Hematopoietic multipotent progenitor cell treated with erythropoietin and hydrocortisone succinate and interleukin-3 and kit ligand, for 4 days (in vitro differentiated cells): ENCODE measurements at places on chromosomes 1 and 21.

DNA sequence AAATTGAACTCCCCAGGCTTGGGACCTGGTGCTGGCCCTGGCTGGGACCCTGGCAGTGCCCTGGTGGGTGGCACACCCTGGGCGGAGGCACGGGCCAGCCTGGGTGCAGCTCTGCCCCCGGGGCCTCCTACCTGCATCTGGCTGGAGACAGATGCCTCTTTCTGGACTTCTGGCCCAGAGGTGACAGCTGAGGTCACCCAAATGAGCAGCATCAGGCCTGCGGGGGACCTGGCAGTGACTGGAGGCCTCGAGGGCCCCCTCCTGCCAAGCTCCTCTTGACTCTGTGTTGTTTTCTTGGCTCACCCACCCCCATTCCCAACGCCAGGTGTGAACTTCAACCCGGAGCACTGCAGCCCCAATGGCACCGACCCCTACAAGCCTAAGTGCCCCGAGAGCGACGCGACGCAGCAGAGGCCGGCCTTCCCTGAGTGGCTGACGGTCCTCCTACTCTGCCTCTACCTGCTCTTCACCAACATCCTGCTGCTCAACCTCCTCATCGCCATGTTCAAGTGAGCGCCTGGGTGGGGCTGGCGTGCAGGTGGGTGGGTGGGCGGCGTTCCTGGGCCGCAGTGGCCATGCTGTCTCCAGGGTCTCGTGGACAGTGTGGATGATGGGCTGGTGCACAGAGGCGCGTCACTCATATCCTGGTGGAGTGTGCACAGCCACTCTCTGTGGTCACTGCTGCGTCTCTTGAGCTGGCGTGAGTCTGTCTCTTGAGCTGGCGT is 41.6 kb upstream of the LRRC3 start:
- DNase-seq, result no peak

GRCh38 chr1:83694449-83694848 is 304.5 kb downstream of the TTLL7 start:
- no peak for DNase-seq

- DNase-seq, result no peak
Measured at GRCh38 chr1:200684015-200684414, 14.3 kb upstream of the DDX59 start.

DNA sequence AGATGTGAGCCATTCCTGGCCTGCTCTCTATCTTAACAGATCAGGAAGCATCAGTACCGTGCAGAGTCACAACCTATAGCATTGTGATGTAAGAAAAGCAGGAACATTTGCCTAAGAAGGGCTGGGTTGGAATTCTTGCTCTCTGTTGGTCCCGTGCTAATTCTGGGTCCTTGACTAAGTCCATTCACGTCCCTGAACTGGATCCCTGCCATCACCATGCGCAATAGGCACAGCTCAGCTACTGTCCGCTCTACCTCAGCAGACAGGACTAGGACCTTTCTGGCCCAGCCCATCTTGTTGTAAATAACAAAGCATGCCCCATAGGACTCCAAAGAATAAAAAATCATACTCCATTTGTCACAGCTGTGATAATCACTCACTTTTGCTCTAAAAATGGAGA is 175.0 kb downstream of the RGS7 start:
- DNase-seq, result no peak

DNA sequence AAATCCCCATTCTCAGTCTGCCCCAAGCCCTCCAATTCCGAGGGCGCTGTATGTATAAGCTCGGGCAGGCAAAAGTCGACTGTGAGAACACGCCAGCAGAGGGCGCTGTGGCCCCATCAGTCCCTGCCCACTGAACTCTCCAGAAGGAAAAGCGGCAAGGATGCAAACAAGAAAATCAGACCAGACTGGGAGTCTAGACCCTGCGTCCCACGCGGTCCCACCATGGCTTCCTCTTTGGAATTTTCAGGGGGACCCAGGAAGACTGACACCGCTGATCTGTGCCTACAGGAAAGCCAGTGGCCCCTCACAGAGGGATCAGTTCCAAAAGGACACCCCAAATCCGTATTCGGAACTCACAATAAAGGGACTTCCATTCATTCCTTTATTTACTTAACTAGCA is 19.5 kb downstream of the TEX35 start:
- peak; percentile 87 for DNase-seq

- no peak for DNase-seq
Measured at GRCh38 chr1:166738140-166738539, 101.1 kb upstream of the POGK start.

- DNase-seq, result no peak
Measured at GRCh38 chr1:43766086-43766784, 58.9 kb downstream of the ST3GAL3 start.

- DNase-seq, result no peak
Measured at GRCh38 chr1:1080951-1081310, 6.8 kb upstream of the RNF223 start.

GRCh38 chr1:21543598-21543997 is 34.4 kb downstream of the ALPL start:
- DNase-seq, result no peak

DNA sequence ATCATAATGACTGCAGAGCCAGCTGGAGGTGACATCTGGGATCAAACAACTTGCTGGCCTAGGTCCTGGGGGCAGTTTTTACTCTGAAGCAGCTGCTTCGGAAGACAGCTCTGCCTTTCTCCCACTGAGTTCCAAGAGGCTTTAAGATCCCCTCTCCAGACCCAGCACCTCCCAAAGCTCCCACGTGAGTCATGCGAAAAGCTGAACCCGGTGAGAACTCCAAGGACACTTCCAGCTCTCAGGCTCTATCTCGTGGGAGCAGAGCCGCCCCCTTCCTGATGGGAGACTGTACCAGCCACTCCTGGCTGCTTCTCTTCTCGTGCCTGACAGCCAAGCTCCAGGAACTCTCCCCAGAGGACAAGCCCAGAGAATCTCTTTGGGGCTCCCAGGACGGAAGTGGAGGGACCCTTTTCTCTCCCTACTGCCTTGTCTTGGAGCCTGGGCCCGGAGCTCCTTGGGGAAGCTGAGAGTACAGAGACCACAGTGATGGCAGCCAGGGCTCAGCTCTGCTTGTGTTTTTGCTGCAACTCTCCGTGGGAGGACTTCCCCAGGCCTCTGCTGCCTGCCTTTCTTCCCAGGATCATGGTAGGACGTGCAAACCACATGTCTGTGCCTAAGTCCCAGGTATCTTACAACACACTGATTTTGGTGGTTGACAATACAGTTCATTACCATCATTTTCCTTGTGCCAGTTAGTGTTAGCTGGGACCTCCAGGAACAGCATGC is 40.6 kb downstream of the STUM start:
- no peak for DNase-seq

DNA sequence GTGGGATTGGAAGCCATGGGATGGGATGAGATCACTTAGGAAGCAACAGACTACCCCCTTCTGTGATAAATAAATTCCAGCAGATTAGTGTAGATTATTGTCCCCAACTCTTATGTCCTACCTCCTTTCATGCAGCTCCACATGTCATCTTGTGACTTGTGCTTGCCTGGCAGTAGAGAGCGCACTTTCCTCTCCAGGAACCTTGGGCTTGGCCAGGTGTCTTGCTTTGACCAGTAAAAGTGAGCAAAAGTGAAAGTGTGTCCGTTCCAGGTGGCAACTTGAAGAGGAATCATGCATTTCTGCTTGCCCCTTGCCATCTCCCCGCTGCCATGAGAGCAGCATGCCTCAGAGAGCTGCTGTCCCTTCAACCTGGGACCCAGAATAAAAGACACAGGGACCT is 122.9 kb upstream of the ERG start:
- DNase-seq, result no peak

GRCh38 chr1:67689267-67690017 is 4.4 kb downstream of the GADD45A start:
- no peak for DNase-seq

DNA sequence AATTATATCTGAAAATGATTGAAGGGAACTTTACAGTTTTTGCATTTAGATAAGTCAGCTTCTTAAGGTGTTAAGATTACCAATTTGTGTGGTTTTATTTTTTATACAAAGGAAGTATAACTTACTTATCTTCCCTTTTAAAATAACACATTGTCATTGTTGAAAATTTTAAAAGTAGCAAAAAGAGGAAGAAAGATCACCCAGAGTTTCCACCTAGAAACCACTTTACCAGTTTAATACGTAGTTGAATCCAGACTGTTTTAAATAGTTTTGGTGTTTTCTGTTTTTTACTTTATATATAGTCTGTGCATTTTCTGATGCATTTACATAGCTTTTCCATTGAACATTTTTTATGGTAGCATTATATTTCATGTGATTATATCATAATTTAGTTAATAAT is 6.1 kb downstream of the CCDC18 start:
- peak; percentile 89 for DNase-seq

GRCh38 chr21:34092262-34092921 is 19.0 kb downstream of the MRPS6 start:
- DNase-seq, result peak; percentile 30

DNA sequence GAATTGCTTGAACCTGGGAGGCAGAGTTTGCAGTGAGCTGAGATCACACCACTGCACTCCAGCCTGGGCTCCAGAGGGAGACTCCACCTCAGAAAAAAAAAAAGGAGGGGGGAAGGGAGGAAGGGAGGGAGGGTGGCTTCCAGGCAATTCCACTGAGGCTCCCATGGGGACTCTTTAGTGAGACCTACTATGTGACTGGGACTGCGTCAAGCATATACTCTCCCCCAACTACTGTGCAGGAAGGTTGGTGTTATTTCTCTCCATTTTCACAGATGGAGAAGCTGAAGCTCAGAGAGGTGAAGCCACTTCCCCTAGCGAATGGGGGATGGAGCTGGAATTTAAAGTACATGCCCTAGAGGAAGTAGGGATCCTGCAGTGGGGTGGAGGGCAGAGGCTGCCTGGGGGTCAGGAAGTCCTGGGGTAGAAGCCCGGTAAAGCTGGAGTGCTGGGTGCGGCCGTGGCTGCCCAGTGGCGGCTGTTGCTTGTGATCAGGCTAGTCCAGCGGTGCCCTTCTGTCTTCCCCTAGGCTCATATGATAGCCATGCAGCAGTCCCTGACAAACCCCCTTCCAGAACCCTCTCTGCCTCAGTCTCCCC is 40.3 kb downstream of the RAP1GAP start:
- DNase-seq, result no peak

DNA sequence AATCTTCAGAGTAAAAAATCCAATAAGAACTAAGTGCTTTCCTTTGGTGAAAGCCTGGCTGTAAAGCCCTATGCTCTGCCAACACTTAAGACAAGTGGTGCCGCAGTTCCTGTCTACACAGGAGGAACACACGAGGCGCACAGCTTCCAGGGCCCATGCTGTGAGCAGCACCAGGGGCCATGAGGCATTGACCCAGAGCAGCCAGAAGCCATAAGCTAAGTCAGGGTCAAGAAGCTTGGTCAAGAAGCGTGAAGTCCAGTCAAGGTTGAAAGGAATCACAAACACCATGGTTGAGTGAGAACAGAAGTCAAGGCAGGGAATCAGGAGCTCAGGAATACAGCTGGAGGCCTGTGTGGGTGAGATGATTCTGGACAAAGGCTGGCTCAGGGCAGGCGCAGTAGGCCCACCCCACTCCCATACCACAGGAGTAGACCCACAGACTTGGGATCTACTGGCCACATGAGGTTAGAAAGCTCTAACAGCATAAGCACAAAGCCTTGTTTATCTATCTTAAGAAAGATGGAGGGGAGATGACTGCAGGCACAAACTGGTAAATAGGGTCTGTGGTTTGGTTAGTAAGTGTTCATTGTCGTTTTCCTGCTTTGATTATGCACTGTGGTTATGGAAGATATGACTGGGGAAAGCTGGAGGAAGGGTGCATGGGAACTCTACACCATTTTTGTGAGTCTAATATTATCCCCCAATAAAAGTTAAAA is 42.9 kb upstream of the RCAN3 start:
- DNase-seq, result no peak

GRCh38 chr1:48665708-48666407 is 110.8 kb downstream of the BEND5 start:
- DNase-seq, result no peak
